ENCODE measurements at places on chromosomes 1 and 21.

DNA sequence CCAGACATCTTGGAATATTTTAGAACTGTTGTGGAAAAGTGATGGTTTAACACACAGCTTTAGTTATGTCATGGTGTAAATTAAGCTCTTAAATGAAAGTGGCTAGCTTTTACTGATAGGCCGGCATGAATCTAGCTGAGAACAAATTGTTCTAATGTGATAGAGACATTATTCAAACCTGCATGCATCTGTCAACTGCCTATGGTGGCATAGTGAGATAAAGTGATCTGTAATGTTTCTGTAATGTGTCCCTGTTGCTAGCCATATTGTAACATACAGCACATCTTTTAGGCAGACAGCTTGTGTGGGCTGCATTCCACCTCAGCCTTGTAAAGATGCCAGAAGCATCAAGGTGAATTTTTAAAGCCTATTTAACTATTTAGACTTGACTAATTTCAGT, 16.0 kb downstream of the LRIG2 start:
- no peak for DNase-seq

DNA sequence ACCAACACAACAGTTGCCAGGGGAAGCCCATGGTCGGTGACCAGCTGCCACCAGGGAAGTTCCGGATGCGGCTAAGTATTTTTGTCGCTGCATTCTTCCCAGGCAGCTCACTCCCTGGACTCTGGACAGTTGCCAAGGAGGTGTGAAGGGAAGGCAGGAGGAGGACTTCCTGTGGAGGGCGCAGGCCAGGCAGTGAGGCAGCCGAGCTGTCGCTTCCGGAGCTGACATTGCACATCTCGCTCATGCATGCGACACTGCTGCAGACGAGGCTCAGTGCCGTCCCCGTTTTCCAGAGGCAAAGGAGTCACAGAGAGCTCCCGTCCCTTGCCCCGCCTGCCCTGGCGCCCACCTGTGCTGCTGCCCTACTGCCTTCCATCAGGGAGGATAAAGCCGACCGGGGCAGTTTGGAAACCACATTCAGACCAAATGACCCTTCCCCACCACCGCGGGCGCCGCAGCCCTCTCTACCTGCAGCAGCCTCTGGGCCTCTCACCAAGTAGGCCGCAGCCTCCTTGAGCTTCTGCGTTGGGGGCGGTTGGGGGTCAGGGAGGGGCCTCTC, 81.4 kb downstream of the NENF start:
- peak; percentile 11 for DNase-seq

DNA sequence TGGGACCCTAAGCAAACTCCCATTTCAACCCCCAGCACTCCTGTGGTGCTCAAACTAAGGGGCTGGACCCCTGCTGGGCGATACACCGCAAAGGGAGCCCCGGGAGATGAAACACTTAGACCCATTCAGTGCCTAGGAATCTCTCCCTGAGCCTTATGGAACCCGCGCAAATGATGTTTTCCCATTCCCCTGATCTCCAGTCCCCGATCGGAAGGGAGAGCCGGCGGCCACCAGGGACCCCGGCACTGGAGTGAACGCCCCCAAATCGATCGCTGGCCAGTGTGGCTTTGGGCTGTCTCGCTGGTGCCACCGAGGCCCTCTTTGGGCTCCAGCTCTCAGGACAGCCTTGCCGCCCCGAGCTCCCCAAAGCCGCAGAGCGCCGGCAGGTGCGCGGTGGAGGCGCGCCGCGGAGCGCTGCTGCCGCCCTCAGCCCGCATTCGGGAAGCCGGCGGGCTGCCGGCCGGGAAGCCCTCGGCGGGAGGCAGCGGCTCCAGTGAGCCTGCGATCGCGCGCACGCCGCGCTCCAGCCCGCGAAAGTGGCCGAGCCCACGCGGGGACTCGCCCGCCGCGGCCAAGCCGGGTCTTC, 1.1 kb downstream of the PLXNA2 start:
- no peak for DNase-seq

DNA sequence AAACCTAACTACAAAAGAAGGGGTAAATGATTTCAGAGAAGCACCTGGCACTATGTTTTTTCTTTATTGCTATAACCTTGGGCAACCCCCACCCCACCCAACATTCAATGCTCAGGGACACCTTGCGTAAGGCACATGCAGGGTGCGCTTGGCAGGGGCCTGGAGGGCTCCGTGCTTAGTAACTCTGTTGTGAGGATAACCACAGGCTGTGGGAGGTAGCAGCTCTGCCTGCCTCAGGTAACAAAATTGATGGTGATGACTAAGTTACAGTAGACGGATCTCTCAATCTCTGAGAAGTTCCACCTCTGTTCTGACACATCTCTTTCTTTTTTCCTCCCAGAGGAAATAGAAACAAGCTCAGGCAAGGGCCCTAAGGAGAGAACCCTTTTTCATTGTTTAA, 8.7 kb upstream of the CCN1 start:
- DNase-seq, result no peak

DNA sequence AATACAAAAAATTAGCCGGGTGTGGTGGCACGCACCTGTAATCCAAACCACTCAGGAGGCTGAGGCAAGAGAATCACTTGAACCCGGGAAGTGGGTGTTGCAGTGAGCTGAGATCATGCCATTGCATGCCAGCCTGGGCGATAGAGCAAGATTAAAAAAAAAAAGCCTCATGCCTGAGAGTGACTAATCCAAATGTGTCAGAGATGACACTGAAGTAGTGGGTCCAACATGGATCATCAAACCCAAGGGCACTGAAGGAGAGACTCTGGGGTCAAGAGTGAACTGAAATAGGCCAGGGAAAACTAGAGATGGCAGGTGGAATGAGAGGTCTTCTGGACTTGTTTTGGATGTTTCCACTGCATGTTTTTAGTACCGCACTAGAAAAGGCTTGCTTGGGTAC, 10.2 kb upstream of the CACHD1 start:
- DNase-seq, result no peak
